A673 (cell line): ENCODE measurements at places on chromosomes 6 and 20. TPM values are rescaled to one million over a fixed set of nuclear protein-coding genes. Genes with fewer than 3 reads are reported as not detected.

The KCNK16 gene
- total RNA-seq, result not detected in 2 replicates

The FAM83C gene
- not detected in 2 replicates for total RNA-seq

The ZNF318 gene
- 22.6 and 23.8 TPM in 2 replicates for total RNA-seq

The OPRM1 gene
- not detected in 2 replicates for total RNA-seq

The TSPO2 gene
- total RNA-seq, result not detected in 2 replicates

The CDH26 gene
- 0.58 and 0.66 TPM in 2 replicates for total RNA-seq

The BPIFB2 gene
- not detected in 2 replicates for total RNA-seq

The RNF144B gene
- 0.82 and 1.0 TPM in 2 replicates for total RNA-seq

The DEFB129 gene
- not detected in 2 replicates for total RNA-seq

The TRMT6 gene
- 38.6 and 41.6 TPM in 2 replicates for total RNA-seq

The BNIP5 gene
- not detected in 2 replicates for total RNA-seq

The MCHR2 gene
- not detected in 2 replicates for total RNA-seq

The NMBR gene
- not detected in 2 replicates for total RNA-seq

The C6orf15 gene
- not detected in 2 replicates for total RNA-seq

The TSBP1 gene
- total RNA-seq, result not detected in 2 replicates

The RTF2 gene
- total RNA-seq, result 86.7 and 99.1 TPM in 2 replicates

The STX11 gene
- 0.20 and 0.30 TPM in 2 replicates for total RNA-seq

The TDRD6 gene
- not detected in 2 replicates for total RNA-seq

The FAM110A gene
- total RNA-seq, result 11.7 and 12.2 TPM in 2 replicates

The MACROD2 gene
- total RNA-seq, result 1.0 and 1.4 TPM in 2 replicates

The TRIM10 gene
- not detected in 2 replicates for total RNA-seq

The TUBB2B gene
- 144 and 158 TPM in 2 replicates for total RNA-seq

The TFAP2A gene
- total RNA-seq, result 19.1 and 19.3 TPM in 2 replicates

The DNPH1 gene
- total RNA-seq, result 55.1 and 69.4 TPM in 2 replicates

The MLIP gene
- total RNA-seq, result 0.58 and 0.74 TPM in 2 replicates

The ZNF391 gene
- total RNA-seq, result 2.8 and 3.4 TPM in 2 replicates

The RGS17 gene
- total RNA-seq, result 2.4 and 3.5 TPM in 2 replicates

The PRICKLE4 gene
- total RNA-seq, result 1.9 TPM in 1 of 2 replicates, not detected in the other

The RWDD1 gene
- total RNA-seq, result 47.2 and 52.3 TPM in 2 replicates

The LAMA2 gene
- total RNA-seq, result 2.2 TPM in 2 replicates

The IPCEF1 gene
- 1.4 and 1.6 TPM in 2 replicates for total RNA-seq

The LY6G6C gene
- 0.42 and 0.80 TPM in 2 replicates for total RNA-seq

The LCA5 gene
- total RNA-seq, result 3.5 and 4.0 TPM in 2 replicates
